ENCODE measurements at places on chromosomes 5 and 9.

DNA sequence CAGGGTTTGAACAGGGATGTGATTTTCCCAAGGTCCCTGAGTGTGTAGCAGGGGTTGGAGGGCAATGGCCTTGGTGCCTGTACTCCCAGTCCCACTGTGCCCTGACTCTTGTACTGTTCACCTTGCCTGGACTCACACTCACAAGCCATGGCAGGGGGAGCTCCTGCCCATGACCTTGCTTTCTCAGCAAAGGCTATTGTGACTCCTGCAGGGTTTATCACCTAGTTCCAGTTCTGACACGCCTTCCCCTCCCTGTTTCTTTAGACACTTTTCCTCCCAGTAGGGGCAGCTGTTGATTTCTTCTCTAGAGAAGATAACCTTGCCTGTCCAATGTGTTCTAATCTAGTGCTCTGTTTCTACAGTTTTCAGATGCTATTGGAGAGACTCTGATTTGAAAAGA lies 139.5 kb downstream of the FSTL4 start:
- DNase-seq, result no peak

DNA sequence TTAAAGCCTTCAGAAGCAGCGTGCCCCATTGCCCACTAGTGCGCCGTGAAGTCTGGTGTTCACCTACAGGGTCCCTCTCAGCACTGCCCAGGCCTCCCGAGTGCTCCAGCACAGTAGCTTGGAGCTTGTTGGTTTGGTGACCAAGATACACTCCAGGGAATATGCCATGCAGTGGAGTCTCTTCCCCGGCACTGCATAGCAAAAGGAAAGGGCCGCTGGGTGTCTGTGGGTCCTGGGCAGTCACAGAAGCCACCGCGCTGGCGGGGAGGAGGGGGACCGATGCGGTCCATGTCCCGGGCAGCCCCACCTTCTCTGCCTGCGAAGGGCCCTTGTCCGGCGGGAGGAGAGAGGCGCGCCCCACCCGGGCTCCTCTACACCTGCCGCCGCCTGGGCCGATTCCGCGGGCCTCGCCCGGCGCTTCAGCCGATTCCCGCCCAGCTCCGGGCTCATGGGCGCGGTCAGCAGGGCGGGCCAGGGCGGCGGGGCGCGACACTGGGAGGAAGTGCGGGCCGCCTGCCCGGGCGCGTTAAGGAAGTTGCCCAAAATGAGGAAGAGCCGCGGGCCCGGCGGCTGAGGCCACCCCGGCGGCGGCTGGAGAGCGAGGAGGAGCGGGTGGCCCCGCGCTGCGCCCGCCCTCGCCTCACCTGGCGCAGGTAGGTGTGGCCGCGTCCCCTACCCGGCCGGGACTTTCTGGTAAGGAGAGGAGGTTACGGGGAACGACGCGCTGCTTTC lies at the start of gene SYK:
TSS of gene SYK (plus strand) at position 579 of the 732 bp plus-strand sequence. CDS start 42,080 bp downstream, outside the sequence.
- DNase-seq, result no peak

DNA sequence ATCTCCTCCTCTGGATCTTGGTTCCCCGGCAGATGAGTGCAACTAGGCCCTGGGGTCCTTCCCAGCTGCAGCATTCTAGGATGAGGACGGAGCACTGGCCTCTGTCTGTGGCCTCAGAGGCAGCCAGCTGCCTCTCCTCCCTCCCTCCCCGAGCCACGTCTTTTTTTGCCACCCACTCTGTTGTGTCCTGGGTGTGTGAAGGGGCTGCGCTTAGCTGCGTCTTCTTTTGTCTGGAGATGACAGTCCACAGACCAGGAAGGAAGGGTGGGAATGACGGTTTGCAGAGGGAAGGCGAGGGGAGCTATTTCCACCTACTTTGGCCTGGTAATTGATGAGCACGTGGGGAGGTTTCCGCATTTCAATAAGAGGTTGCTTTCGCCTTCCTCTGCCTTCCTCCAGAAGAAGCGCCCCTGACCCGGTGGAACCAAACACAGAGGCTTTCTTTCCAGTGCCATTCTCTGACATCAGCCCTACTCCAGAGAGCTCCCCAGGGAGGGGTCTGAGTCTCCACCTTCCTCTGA lies 34.5 kb upstream of the GABRP start:
- DNase-seq, result no peak

DNA sequence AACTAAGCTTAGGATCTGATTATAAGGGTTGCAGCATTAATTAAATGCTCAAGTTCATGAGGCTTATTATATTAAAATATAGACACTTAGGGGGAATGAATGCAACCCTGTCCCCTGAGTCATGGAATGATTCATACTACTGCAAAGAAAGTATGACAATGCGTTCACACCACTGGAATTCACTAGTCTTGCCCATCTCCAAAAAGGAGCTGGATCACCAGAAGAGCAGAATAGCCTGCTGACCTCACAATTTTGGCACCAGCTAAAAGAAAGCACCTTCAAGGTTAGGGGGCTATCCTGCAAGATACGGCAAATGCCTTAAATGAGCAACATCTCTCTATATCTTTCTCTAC lies 32.0 kb upstream of the TMED7 start:
- DNase-seq, result no peak

GRCh38 chr5:34058532-34058931 lies 15.5 kb upstream of the C1QTNF3 start:
- DNase-seq, result no peak

GRCh38 chr5:39093352-39093751 lies 19.2 kb upstream of the RICTOR start:
- DNase-seq, result no peak

DNA sequence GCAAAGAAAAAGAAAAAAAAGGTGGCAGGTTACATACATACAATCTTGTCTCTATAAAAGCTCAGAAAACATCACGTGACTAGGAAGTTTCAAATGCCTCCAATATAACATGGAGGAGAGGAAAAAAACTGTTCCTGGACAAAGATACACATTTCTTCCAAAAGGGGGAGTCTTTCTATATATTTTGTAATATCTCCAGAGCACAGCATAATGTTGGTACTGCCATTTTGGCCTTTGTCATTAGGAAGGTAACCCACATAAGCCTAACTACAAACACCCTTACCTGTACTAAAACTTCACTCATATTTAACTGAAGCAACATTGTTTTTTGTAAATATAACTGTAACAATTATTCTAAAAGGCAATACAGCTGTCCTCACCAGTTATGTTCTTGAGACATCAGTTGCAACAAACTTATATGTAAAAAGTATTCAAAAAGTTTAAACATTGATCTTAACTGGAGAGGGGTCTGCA lies 1.2 kb upstream of the BTF3 start:
- no peak for DNase-seq

Data from stimulated activated CD4-positive, alpha-beta T cell treated with anti-CD3 and anti-CD28 coated beads, Interleukin-15, amount 100 ng/mL, for 1 hour (primary cell).